Stimulated activated CD4-positive, alpha-beta T cell treated with anti-CD3 and anti-CD28 coated beads, Interleukin-1b, Interleukin-23, amount 100 ng/mL, for 48 hours (primary cell): ENCODE measurements at places on chromosomes 6 and 20.

DNA sequence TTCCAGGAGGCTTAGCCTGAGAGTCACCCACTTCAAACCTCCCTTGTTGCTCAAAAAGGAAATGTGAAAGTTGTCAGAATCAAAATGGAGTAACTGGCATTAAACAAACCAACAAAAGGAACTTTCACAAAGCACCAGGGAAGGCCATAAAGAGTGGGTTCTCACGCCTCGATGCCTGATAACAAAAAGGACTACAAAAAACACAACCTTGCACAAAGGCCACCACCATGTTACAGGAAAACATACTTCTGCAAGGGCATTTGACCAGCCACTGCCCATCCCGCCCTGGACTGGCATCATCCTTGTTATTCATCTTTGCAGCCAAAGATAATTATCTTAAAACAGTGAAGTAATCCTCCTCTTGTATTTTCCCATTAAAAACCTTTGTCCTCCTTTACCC is 34.8 kb downstream of the RNASET2 start:
- no peak for DNase-seq

- DNase-seq = no peak
Observed at GRCh38 chr20:44643596-44644229, 7.8 kb downstream of the ADA start.

DNA sequence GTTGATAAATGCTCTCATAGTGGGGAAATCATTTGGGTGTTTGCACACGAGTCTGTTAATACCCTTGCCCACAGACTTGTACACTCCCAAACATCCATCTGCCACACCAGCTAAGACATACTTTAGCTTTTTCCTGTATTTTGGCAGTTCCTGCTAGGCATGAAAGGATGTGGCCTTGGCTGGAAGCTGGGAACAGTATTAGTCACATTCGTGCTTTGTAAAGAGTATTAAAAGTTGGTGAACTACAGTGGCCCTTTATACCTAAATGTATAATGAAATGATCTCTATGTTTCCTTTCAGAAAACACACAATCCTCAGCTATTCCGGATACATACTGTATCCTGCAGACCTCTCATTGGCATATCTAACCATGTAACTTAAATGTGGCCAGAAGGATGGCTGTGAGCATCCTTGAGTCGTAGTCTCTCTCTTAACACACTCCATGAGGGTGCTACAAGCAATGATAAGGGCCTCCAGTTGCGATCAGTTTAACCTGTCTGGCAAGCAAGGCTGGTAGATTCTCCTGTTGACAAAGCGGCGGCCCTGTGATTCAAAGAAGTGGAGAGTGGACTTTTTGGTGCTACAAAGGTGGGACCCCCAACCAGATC is 1.5 kb downstream of the LEMD2 start:
- DNase-seq = no peak

GRCh38 chr6:44298864-44299263 is 14.3 kb downstream of the AARS2 start:
- no peak for DNase-seq

DNA sequence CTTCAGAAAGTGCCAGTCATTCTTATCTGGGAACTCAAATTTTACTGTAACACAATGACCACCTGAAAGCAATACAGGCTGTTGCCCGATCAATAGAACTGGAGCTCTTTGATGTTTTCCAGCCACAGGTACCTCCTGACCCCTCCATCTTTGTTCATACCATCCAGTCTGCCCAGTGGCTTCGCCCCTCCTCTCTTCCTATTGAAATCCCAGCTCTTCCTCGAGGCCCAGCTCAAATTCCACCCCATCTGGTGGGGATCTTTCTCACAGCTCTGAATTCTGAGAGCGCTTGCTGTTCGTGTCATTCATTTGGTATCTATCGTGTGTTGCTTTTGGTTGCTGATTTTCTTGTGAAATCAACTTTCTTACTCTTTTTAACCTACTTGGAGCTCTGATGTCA is 87.9 kb upstream of the CNKSR3 start:
- no peak for DNase-seq

DNA sequence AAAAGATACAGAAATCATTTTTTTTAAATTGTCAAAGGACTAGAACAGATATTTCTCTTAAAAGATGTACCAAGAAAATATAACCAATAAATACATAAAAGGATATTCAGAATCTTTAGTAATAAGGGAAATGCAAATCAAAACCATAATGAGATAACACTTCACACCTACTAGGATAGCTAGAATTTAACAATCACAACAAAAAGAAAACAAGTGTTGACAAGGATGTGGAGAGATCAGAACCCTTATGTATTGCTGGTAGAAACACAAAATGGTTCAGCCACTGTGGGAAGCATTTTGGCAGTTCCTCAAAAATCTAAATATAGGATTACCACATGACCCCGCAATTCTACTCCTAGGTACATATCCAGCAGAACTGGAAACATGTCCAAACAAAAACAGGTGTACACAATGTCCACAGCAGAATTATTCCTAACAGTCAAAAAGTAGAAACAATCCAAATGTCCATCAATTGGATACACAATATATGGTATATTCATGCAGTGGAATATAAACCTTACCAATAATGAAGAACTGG is 211.0 kb downstream of the LRFN2 start:
- no peak for DNase-seq

- DNase-seq = no peak
Observed at GRCh38 chr20:53550280-53551187, 43.1 kb downstream of the ZNF217 start.

- no peak for DNase-seq
Observed at GRCh38 chr6:39508515-39508914, 186.0 kb upstream of the KCNK16 start.

- DNase-seq = no peak
Observed at GRCh38 chr6:108684771-108685329, 124.1 kb downstream of the FOXO3 start.

DNA sequence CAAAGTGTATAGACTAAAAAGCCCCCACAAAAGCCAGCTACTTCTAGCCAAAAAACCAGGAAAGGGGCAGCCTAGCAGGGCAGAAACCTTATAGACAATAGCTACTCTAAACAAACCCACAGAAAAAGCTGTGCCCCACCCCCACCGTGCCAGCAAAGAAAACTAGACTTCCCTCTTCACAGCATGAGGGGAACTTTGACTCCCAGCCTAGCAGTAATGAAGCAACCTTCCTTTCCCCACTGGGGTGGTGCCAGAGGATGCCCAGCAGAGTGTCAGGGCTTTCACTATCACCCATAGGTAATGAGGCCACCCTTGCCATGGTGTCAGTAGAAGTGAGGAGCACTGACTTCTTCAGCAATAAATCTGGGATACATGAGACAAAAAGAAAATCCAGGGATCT is 99.0 kb upstream of the LGSN start:
- no peak for DNase-seq

GRCh38 chr6:156268849-156269248 is 508.3 kb upstream of the ARID1B start:
- no peak for DNase-seq

GRCh38 chr6:20417819-20418218 is 16.1 kb downstream of the E2F3 start:
- DNase-seq = no peak

GRCh38 chr6:87723170-87724078 is 21.4 kb upstream of the AKIRIN2 start:
- no peak for DNase-seq

- no peak for DNase-seq
Observed at GRCh38 chr20:61733216-61733615, 332.5 kb downstream of the TAF4 start.

GRCh38 chr20:9838378-9839295 is at the start of gene PAK5:
Gene PAK5 (minus strand): TSS chr20:9839076. CDS start chr20:9644328, 194,748 bp downstream.
- DNase-seq = no peak

DNA sequence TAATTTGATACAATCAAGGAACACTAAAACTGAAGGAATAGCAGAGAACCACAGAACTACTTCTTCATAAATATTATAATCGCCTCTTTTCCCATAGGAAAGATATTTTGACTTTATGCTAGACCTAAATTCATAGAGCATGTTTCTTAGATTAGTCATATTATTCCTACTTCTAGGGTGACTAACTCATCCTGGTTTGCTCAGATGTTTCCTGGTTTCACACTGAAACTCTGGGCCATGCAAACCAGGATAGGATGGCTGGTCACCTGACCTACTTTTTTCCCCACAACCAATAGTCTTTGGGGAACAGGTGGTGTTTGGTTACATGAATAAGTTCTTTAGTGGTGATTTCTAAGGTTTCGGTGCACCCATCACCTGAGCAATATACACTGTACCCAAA is 42.8 kb downstream of the MMS22L start:
- no peak for DNase-seq

DNA sequence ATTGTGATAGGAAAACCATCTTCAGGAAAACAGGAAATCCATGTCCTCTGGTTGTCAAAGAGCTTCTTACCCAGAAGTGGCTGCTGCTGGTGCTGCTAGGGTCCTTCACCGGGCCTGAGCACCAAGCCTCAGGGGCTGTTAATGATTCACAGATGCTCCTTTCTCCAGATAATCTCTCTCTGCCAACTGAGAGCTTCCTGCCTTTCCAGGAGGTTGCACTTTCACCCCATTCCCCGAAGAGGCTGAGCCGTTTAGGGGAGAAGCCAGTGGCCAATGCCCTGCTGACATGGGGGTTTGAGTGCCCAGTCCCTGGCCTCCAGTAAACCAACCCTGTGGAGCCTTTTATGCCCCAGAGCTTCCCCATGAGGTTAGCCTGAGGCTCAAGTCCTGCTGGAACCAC is 122.4 kb downstream of the CBLN4 start:
- DNase-seq = no peak

- no peak for DNase-seq
Observed at GRCh38 chr6:143205131-143205535, 144.4 kb downstream of the AIG1 start.

DNA sequence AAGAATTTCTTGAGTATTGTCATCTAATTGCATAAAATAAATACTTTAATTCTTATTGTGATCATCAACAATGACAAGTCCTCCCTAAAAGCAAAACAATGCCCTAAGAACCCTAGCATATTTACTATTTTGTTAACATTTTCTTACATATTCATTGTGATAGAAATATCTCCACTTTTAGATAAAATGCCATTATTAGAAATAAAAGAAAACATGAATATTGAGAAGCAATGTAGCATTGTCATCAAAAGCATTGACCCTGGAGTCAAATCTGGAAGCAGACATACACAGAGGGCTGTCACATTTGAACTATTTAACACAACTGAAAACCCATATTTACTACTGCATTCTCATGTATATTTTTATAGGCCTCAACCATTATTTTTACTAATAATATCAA is 257.7 kb downstream of the SYNE1 start:
- no peak for DNase-seq

DNA sequence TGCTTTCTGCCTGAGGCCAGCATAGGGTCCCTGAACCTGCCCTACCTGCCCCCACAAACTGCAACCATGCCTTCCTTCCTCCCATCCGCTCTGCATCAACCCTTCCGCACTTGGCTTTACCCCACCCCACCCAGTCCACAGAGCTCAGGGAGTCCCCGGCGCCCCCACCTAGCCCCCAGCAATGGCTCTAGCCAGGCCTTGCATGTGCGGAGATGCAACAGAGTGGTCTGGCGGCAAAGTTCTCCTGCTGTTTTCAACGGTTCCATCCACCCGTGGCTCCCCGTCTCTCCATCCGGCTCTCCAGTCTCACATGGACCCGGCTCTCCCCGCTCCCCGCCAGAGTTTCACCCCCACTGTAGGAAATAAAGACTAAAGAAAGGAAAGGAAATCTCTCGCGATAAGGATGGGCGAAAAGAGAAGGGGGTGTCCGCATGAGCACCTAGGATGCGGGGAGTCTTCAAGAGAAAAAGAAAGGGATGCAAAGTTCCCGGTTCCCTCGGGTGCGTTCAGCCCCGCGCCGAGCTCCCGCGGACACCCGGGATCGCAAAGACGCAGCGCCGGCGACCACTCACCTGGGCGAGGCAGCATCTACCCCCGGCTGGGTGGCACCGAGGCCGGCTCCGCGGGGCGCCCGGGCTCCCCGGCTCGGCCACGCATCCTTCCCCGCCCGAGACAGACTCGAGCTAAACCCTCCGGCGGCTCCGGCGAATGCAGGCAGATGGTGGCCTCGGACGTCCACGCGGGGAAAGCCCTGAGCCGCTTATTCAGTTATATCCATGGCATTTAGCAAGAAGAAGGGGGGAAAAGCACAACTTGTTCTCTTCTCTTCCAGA is 579 bp downstream of the LRFN2 start:
- no peak for DNase-seq

- no peak for DNase-seq
Observed at GRCh38 chr6:110537208-110538123, 61.1 kb upstream of the SLC22A16 start.

- no peak for DNase-seq
Observed at GRCh38 chr20:32697608-32698007, 23.9 kb upstream of the C20orf203 start.

GRCh38 chr20:9011121-9011520 is 57.8 kb upstream of the PLCB4 start:
- no peak for DNase-seq

DNA sequence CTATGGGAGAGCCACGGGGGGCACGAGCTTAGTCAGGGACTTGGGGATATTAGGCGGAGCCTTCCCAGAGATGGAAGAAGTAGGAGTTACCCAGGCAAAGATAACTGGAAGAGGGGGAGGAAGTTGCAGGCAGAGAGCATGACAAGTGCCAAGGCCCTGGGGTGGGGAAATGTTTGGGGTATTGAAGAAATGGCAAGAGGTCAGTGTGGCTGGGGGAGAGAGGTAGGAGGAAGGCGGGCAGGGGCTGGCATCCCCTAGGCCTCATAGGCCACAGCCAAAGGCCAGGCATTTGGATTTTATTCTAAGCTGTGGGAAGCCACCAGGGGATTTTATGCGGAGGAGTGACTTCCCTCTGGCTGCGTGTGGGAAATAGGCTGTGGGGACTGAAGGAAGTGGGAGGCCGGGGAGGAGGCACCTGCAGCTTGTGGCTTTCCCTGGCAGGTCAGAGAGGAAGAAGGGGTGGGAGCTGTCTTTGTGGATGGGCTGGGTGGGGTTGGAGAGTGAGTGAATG is 22.7 kb downstream of the SNAI1 start:
- DNase-seq = no peak

GRCh38 chr6:99822741-99823512 is 171.1 kb downstream of the MCHR2 start:
- DNase-seq = no peak
